ENCODE measurements at places on chromosomes 12 and 14. TPM values are rescaled to one million over a fixed set of nuclear protein-coding genes. Genes with fewer than 3 reads are reported as not detected.

DNA sequence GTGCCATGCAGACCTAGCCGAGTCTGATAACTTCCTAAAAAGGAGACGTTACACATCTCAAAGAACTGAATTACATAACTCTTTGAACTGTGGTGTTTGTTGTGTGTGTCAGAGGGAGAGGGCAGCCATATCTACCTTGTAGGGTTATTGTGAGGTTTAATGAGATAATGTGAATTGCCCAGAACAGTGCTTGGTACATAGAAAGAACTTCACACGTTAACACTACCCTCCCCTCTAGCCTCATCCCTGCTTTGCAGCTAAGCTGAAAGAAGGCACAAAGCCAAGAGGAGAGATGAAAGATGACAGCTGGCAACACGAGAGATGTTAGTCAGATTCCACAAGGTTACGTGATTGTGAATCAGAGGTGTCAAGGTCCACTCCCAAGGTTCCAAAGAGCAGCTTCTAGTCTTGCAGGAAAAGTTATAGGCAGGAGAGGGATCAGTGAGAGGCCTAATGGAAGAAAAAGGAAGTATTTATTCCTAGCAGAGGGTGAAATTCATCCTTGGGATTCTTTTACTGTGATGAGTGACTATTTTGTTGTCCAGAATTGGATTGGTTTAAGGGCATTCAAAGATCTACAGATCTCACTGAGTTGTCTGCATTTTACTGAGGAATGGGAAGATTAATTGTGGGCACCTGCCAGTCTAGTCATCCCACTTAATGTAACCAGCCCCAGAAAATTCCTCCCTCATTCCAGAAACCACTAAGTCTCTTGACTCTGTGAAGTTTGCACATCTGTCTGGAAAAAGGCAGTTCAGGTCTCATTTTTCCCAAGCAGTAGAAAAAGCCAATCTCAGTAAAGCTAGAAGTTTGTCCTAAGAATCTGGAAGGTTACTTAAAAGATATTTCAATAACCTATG, 25.9 kb upstream of the WNK1 start:
- no peak overlapping the region for H3K4me3 ChIP-seq
- no peaks in the 10 kb centered on the region for H3K4me1 ChIP-seq
- H3K27me3 ChIP-seq, result no peaks in the 10 kb centered on the region
- no peaks in the 10 kb centered on the region for H3K36me3 ChIP-seq
- no peak overlapping the region for H3K27ac ChIP-seq
- DNase-seq, result no peak

GRCh38 chr14:103165323-103165722, 42.1 kb downstream of the TNFAIP2 start:
- no peak overlapping the region for H3K4me3 ChIP-seq
- no peaks in the 10 kb centered on the region for H3K27me3 ChIP-seq
- H3K4me1 ChIP-seq, result no peaks in the 10 kb centered on the region

- H3K36me3 ChIP-seq, result peaks cover 12% of the 10 kb centered on the region
- H3K4me3 ChIP-seq, result no peak overlapping the region
- no peak overlapping the region for H3K27ac ChIP-seq
- H3K27me3 ChIP-seq, result no peaks in the 10 kb centered on the region
These were observed 100.8 kb downstream of the PPHLN1 start for GRCh38 chr12:42426746-42427145.

DNA sequence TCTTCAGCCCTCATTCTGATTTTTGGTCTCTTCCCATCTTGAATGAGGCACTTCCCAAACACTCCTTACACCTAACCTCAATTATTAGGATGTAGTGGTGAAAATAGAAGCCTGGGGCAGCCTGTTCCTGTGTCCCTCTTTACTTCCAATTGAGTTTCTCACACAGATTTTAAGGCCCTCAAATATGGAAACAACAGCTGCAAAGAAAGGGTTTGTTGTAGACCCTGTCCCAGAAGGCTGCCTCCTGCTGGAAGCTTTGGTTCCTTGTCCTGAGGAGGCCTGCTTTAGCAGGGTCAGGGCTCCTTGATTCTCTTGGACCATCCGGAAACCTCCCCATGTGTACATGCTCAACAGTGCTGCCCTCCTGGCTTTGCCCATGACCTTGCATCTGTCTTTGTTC, 101.3 kb downstream of the TGFB3 start:
- peaks cover 10% of the 10 kb centered on the region for H3K4me1 ChIP-seq
- no peak for DNase-seq
- no peak overlapping the region for H3K4me3 ChIP-seq
- no peak overlapping the region for H3K27ac ChIP-seq

DNA sequence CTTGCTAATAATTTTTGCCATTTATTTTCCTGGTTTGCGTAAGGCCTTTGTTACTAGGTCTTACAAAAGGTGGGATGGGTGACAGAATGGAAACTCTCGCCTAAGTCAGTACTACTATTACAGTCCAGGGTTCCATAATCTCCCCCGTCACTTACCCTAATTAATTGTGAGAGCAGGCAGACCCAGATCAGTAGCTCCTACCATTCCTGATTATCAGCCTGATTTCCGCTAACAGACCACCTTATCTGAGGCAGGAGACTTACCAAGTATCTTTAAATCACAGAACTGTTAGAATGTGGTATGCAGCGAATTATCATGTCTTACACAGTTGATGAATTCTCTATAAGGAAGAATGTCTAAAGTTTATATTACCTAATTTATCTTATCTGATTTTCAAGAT, 234.7 kb downstream of the FOXN3 start:
- H3K4me1 ChIP-seq, result no peaks in the 10 kb centered on the region
- H3K27me3 ChIP-seq, result no peaks in the 10 kb centered on the region
- H3K27ac ChIP-seq, result no peak overlapping the region
- peaks cover 5% of the 10 kb centered on the region for H3K36me3 ChIP-seq
- no peak overlapping the region for H3K4me3 ChIP-seq

DNA sequence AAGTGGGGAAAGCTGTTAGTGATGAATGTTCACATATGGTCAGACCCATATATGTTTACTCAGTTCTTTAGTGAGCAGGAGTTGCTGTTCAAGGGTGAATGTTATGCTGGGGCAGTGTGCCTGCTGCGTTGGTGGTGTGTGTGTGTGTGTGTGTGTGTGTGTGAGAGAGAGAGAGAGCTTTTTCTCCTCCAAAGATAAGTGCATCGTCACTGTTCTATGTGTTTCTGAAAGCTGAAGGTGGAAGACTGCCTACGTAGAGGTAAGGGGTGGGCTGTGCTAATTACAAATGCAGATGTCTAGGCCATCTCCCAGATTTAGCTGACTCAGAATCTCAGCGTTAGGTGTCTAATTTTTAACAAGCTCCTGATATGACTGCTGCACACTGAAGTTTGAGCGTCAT, 10.5 kb downstream of the GABARAPL1 start:
- H3K36me3 ChIP-seq, result peaks cover 47% of the 10 kb centered on the region
- no peaks in the 10 kb centered on the region for H3K27me3 ChIP-seq
- no peak overlapping the region for H3K27ac ChIP-seq
- DNase-seq, result no peak
- peaks cover 27% of the 10 kb centered on the region for H3K4me1 ChIP-seq

DNA sequence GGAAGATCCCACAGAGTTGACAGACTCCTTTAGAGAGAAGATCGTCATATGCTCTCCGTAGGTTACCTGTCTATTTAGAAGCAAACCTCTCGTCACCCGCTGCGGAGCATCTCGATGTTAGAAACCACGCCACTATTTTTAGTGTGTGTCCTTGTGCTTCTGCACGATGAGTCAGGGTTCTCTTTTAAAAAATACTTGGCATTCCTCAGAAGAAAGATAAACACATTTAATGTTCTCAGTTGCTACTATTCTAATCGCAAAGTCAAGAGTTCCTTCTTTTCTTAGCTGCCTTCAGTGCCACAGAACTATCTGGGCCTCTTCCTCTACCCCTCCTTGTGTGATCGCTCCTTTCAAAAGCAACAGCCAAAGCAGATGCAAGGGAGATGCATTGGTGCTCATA, 192.4 kb downstream of the PELI2 start:
- H3K27ac ChIP-seq, result no peak overlapping the region
- no peak overlapping the region for H3K4me3 ChIP-seq
- no peak for DNase-seq
- H3K4me1 ChIP-seq, result no peaks in the 10 kb centered on the region
- H3K27me3 ChIP-seq, result no peaks in the 10 kb centered on the region

DNA sequence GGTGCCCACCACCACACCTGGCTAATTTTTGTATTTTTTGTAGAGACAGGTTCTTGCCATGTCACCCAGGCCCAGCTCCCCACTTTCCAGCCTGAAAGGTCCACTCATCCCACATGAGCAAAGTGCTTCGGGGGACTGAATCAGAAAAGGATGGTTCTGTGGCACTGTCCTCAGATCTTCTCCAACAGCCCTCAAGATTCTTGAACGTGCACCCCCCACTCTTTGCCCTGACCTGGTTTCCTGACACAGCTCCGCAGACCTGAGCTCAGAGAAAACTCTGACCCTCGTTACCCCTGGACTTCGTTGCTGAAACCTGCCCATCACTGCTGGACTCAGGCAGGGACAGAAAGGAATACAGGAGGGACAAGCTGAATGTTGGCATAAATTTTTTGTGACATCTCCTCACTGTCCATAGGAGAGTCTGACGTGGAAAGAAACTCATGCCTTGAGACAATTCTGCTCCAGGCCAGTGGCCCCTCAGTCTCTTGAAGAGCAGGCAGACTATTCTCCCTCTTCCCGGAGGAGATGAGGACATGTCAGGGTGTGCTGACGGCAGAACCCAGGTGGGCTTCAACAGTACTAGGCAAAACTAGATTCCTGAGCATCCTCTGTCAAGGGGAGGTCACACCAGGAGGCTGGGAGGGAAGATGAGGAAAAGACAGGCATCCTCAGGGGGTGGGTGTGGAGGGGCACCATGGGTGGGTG, 149.3 kb downstream of the DPF3 start:
- H3K36me3 ChIP-seq, result no peaks in the 10 kb centered on the region
- no peaks in the 10 kb centered on the region for H3K4me1 ChIP-seq
- no peak overlapping the region for H3K4me3 ChIP-seq
- H3K27ac ChIP-seq, result no peak overlapping the region
- no peaks in the 10 kb centered on the region for H3K27me3 ChIP-seq

Gene NFATC4
- 119 TPM for polyA plus RNA-seq

- peaks cover 21% of the 10 kb centered on the region for H3K4me1 ChIP-seq
- H3K36me3 ChIP-seq, result no peaks in the 10 kb centered on the region
- no peak for DNase-seq
These were observed 2.6 kb downstream of the CYP46A1 start for GRCh38 chr14:99686557-99687283.

Gene SLCO1B3
- polyA plus RNA-seq, result not detected

Gene NRXN3
- 4.7 TPM for polyA plus RNA-seq

GRCh38 chr14:24861083-24861630, 188.8 kb downstream of the STXBP6 start:
- H3K4me3 ChIP-seq, result no peak overlapping the region
- H3K4me1 ChIP-seq, result peaks cover 17% of the 10 kb centered on the region
- no peak for DNase-seq
- H3K27ac ChIP-seq, result peak overlapping the region; percentile 59

- no peak overlapping the region for H3K4me3 ChIP-seq
- no peak overlapping the region for H3K27ac ChIP-seq
These were observed 41.3 kb upstream of the DUSP6 start for GRCh38 chr12:89393551-89394121.

Gene CELA1
- polyA plus RNA-seq, result not detected
